H1 (cell line): ENCODE measurements at places on chromosomes 7 and 10.
A peak's percentile ranks its signal among the peaks of the same experiment; 100 is the strongest.

GRCh38 chr10:102235598-102235920 is 5.8 kb downstream of the PITX3 start:
- no peak for DNase-seq

- no peak for DNase-seq
These were observed 664 bp downstream of the CPA1 start for GRCh38 chr7:130380861-130381455.

GRCh38 chr10:78401624-78402367 is 368.1 kb downstream of the RPS24 start:
- peak; percentile 58 for DNase-seq

GRCh38 chr7:139026551-139026950 is 9.3 kb downstream of the ZC3HAV1L start:
- no peak for DNase-seq

GRCh38 chr7:129271500-129272355 is 46.9 kb downstream of the AHCYL2 start:
- DNase-seq, result no peak

DNA sequence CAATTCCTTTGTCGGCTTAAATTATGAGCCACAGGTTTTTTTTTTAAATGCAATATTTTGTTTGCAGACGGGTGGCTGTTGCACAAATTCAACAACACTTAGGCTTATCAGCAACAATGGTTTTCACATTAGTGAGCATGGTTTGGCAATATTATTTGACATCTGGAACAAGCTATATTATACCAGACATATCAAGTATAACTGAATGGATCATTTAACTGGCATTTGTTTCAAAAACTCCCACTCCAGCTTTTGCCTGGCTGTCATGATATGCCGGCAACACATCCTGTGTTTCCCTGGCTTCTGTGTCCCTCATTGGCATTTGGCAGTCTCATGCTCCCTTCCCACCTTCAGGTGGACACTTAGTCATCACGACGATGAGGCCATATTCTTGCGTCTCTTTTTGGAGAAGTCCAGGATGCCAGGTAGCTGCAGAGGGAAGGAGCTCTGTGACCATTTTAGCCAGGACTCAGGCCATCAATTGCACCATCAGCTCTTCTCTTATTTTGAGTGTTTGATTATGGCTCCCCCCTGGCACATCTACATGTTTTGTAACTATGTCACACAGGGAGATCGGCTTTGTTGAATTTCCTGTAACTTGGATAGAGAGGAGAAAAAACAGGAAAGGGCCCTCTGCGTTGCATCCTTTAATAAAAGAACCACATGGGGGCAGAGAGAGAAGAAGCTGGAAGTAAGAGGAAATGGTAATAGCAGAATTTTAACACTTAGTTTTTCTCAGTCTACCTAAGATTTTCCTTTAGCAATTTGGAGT is 413.9 kb downstream of the LRMDA start:
- DNase-seq, result no peak

DNA sequence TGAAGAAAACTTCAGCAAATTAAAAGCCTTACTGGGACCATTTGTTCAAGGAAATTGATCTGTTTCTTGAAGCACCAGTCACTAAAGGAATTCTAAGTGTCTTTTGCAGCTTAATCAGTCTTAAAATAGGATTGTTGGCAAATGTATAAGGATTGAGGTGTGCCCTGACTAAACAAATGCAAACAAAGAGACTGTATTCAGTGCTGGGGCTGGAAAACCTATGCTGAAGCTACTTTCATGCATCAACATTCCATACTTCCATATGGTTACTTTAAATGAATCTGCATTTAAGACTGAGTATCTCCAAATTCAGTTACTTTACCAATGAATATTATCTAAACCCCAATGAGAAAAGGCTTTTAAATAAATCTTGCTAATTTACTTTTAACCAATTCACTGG is 183.3 kb downstream of the ELAPOR2 start:
- no peak for DNase-seq

DNA sequence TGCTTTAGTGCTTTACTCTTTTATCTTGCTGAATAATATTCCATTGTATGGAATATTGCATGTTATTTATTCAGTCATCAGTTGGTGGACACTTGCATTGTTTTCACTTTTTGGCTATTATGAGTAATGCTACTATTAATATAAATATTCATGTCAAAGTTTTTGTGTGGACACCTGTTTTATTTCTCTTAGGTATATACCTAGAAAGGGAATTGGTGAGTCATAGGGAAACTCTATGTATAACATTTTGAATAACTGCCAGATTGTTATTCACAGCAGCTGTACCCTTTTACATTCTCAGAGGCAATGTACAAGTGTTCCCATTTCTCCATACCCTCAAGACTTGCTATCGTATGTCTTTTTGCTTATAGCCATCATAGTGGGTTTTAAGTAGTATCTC is 268.7 kb downstream of the SEMA3A start:
- no peak for DNase-seq

DNA sequence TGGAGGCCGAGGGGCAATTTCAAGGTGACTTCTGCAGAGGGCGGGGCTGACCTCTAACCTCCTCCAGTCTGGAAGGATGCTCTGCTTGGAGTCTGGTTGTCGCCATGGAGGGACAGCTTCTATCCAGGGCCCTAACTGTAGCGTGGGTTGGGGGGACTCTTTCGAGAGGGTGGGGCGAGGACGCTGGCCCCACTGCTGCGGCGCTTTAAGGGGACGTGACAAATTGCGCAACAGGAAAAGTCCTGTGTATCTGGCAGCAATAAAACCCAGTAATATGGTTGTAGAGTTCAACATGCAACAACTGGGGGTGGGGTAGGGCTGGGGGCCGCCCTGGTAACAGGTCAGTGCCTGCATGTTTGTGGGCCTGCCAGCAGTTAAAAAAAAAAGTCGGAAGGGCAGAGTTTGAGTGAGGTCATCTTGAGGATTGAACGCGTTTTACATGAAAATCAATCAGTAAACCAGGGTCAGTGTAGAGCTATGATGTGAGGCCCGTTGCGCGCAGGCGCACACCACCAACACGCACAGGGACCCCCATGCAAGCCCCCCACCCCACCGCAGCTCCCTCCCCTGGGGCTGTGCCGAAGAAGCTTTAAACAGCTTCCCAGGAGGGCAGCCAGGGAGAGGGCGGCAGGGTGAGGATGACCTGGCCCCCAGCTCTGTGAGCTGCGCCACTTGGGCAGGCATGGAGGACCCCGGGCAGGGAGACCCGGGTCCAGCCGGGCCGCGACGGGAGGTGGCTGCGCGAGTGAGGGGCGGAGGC is 4.3 kb downstream of the SHH start:
- no peak for DNase-seq

DNA sequence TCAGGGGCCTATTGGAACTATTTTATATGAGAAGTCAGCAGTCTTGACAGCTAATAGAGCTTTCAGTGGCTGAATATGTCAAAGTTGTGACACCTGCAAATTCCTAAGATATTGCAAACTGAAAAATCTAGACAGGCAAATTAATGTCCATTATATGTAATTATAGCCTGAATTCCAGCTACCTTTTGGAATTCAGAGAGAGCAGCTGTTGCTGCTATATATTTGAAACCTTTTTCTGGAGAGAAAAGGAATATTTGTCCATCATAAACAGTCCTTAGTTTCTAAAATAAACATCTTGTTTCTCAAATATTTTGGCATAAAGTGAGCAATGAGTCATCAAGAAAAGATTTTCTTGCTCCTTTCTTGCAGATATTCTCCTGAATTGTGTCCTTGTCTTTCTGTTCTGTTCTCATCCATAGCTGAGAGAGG is 408.9 kb upstream of the SEMA3D start:
- DNase-seq, result no peak

DNA sequence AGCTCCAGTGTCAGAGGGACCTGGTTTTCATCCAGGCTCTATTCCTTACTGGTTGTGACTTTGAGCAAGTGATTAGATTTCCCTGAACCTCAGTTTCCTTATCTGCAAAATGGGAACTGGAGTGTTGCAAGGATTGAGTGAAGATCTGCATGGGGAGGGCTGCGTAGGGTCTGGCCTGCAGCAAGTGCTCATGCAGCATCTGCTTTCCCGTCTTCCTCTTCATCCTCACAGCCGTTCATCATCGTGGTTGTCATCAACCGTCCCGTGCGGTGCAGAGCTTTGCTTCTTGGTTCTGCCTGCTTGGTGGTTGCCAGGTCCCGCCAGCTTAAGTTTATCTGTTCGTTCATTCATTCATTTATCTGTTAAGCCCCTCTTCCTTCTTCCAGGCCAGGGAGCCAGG is 135.0 kb downstream of the GRK5 start:
- no peak for DNase-seq

DNA sequence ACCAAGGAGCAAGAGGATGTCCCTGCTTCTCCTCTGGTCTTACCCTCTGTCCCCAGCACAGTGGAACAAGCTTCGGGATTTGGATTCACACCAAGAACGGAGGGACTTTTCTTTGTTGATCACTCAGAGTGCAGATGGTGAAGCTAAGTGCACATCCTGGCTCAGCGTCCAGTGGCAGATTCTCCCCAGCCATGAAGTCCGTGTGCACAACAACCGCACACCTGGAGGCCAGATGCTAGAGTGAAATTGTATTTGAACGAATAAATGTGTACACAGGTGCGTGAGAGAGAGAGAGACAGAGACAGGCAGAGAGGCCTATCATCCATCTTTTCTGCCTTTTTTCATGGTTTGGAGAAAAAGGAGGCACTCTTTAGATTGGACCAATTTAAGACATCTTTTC is 31.5 kb downstream of the ASB13 start:
- no peak for DNase-seq

DNA sequence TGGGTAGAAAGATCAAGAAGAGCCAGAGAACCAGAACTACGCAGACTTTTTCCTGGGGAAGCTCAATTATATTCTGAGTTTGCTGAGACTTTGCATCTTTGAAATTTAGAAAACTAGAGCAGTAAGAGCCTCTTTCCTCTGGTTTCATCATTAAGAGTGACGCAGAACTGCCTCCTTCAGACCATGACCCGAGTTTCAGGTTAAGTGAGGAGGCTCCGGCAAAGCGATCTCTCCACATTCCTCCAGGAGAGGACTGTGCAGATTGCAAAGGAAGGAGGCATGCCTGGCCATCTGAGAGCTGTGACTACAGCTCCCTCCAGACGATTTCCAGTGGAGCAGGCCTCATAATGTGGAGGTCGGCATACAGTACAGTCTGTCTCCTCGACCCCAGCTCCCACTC is 115.8 kb upstream of the LANCL2 start:
- DNase-seq, result no peak

DNA sequence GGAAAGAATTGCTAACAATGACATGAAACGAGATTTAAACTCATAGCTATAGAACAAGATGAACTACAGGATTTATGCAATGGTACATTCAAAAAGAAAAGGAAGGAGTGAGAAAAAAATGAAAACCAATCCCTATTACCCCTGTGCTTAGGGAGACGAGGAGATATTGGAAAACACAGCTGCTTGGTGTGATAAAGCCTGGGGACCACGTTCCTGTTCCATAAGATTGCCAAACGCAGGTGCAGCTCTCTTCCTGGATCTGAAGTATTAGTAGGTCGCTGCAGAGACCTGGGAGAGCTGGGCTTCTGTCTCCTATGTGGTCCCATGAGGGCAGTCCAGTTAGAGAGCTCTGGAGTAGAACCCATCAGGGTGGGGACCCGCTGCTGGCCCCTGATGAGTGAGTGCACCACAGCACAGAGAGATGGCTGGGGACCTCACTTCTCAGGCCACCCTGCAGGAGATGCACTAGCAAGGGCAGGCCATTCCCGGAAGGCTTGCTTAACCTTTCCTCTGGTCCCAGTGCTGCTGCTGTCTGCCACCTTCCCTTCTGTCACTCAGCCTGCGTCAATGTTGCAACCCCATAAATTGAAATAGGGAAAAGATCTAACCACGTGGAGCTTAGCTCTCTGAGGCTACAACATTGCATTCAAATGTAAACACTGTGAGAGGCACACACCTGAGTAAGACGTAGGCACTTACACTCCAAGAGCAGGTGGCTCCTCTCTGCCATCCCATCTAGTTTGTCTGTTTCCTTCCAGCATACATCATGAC is 57.9 kb downstream of the MTPN start:
- no peak for DNase-seq

- DNase-seq, result no peak
These were observed 154.6 kb upstream of the POT1 start for GRCh38 chr7:125084196-125084595.

GRCh38 chr7:1533547-1534329 is 3.2 kb downstream of the MAFK start:
- no peak for DNase-seq

- no peak for DNase-seq
These were observed 22.2 kb downstream of the CADPS2 start for GRCh38 chr7:122864016-122864415.

- no peak for DNase-seq
These were observed 43.6 kb downstream of the PDGFA start for GRCh38 chr7:475951-476441.
